ENCODE measurements at places on chromosomes 1 and 21. TPM values are rescaled to one million over a fixed set of nuclear protein-coding genes. Genes with fewer than 3 reads are reported as not detected.

- no peaks in the 10 kb centered on the region for H3K4me1 ChIP-seq
- H3K36me3 ChIP-seq, result no peaks in the 10 kb centered on the region
- no peak overlapping the region for H3K4me3 ChIP-seq
- no peak overlapping the region for H3K27ac ChIP-seq
- no peak for DNase-seq
- H3K27me3 ChIP-seq, result no peaks in the 10 kb centered on the region
Measured at GRCh38 chr1:3011127-3011526, 10.1 kb upstream of the ACTRT2 start.

The RCC2 gene
- 98.5 TPM for total RNA-seq

DNA sequence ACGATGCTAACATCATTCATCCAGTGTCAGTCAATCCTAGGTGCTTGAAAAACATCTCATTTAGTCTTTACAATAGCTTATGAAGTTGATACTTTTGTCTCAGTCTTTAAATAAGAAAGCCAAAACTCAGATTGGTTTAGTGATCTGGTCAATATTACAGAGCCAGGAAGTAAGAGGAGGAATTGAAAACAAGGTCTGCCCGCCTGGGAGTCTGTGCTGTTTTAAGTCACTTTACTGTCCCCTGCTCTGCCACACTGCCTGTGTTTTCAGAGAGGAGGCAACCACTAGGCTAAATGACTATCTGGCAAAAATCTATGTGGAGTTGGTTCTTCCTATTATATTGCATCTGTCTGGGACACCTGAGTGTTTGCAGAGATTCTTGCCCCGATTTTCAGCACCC is 62.3 kb downstream of the ST6GALNAC3 start:
- no peak overlapping the region for H3K27ac ChIP-seq
- H3K4me3 ChIP-seq, result no peak overlapping the region
- no peak for DNase-seq
- no peaks in the 10 kb centered on the region for H3K27me3 ChIP-seq

- H3K36me3 ChIP-seq, result no peaks in the 10 kb centered on the region
- no peaks in the 10 kb centered on the region for H3K27me3 ChIP-seq
- H3K27ac ChIP-seq, result no peak overlapping the region
- H3K4me3 ChIP-seq, result no peak overlapping the region
Measured at GRCh38 chr1:20234788-20235535, 48.6 kb upstream of the PLA2G2C start.

- no peak overlapping the region for H3K27ac ChIP-seq
- no peaks in the 10 kb centered on the region for H3K27me3 ChIP-seq
- H3K36me3 ChIP-seq, result no peaks in the 10 kb centered on the region
- peaks cover 6% of the 10 kb centered on the region for H3K4me1 ChIP-seq
- no peak overlapping the region for H3K4me3 ChIP-seq
- DNase-seq, result no peak
Measured at GRCh38 chr1:52706136-52706670, 8.1 kb upstream of the COA7 start.

The MROH7 gene
- not detected for total RNA-seq

The OR2T29 gene
- total RNA-seq, result not detected

DNA sequence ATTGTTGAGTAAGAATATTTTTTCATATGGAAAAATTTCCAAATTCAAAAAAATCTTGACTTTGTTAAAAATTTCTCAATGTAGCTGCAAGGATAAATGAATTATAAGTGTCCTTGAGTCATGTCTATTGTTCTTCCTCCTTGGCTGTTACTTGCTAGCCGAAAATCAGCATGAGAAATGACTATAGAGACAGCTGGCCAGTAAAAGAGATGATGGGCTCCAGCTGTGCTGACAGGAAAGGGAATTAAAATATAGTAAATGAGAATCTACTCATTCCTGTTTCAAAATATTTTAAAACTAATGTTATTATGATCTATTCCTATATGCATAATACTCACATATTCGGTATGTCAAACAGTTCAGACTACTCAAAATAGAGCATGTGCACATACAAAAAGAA is 1292.6 kb downstream of the BRINP3 start:
- no peak overlapping the region for H3K4me3 ChIP-seq
- H3K27me3 ChIP-seq, result no peaks in the 10 kb centered on the region
- no peak for DNase-seq
- no peak overlapping the region for H3K27ac ChIP-seq

DNA sequence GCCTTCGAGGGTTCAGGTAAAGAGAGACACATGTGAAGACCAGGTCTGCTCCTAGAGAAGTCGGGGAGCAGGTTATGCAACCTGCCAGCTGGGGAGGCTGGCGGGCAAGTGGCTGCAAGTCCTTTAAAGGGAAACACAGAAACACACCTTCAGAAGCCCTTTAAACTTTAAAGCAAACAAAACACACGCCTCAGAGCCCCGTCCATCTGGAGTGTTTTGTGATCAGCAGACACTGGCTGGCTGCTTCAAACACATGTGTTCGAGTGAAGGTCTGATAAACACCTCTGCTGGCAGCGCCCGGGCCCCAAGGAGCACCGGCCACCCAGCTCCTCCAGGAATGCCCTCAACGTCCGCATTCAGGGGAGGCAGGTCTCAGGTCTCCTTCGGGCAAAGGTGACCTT is 15.2 kb downstream of the RIPK4 start:
- peaks cover 40% of the 10 kb centered on the region for H3K4me1 ChIP-seq
- H3K27ac ChIP-seq, result peak overlapping the region; percentile 2
- H3K36me3 ChIP-seq, result no peaks in the 10 kb centered on the region

GRCh38 chr1:233394860-233395717 is 67.6 kb downstream of the MAP3K21 start:
- H3K4me1 ChIP-seq, result no peaks in the 10 kb centered on the region
- H3K27ac ChIP-seq, result no peak overlapping the region
- no peak overlapping the region for H3K4me3 ChIP-seq
- no peaks in the 10 kb centered on the region for H3K36me3 ChIP-seq
- DNase-seq, result peak; percentile 24
- no peaks in the 10 kb centered on the region for H3K27me3 ChIP-seq

The HMGCS2 gene
- total RNA-seq, result not detected

All from SJSA1 (cell line).